Cortex of kidney (tissue), 1 donor: ENCODE measurements at places on chromosomes 2 and 18.

DNA sequence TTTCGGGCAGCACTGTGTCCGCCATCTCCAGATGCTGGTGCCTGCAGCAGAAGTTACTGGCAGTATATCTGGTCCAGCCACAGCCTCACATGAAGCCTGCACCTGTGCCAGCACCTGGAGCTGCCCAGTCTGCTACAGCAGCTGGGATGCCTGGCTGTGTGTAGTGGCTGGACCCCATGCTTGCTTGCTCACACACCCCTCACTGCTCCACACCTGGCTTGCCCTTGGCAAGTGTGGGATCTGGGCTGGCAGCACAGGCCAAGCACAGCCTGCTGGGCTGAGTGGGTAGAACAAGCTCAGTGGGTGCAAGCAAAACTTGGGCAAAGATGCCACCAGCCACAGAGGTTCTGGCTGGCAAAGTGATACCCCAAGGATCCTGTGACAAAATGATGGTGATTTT is 209.4 kb upstream of the RASGRP3 start:
- no peak for DNase-seq

- DNase-seq, result no peak
These were observed 130.6 kb downstream of the FMNL2 start for GRCh38 chr2:152465541-152465940.

DNA sequence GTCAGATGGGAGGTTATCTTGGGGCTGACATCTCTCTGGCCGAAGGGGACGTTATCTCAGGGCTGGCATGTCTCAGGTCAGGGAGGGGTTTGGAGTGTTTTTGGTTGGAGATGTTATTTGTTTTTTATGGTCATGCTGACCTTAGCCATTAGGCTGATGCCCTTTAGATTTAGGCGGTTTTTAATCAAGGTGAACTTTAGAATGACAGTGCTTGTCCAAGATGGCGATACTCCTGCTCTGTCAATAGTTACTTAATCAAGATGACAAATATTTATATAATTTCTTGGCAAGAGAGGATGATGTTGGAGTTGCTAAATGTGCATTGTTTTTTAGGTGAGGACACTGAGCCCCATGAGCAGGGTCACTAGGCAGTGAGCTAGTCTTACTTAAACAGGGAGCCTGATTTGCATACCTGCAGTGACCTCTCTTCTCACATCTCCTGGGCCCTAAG is 34.5 kb downstream of the MERTK start:
- no peak for DNase-seq

GRCh38 chr2:134982603-134983002 is 64.0 kb downstream of the CCNT2 start:
- no peak for DNase-seq

- DNase-seq, result no peak
These were observed 140.6 kb downstream of the VAPA start for GRCh38 chr18:10054366-10054765.

GRCh38 chr2:13745330-13745729 is 887.2 kb upstream of the LRATD1 start:
- no peak for DNase-seq

GRCh38 chr2:16102976-16103380 is 162.6 kb downstream of the MYCN start:
- DNase-seq, result no peak

DNA sequence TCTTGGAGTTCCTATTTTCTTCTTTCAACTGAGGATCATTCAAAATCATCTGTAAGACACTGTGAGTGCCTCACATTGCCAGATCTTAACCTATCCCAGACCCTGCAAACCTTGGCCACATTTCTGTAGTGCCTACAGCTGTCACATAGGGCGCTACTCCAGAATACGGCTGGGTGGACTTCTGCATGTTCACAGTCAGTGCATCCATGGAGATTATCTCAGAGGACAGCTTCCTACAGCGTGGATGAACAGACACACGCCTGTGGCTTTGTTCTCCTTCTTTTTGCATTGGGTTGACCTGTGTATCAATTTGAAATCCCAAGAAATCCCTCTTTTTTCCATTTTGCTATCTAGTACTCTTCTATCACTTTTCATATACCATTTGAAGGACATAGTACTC is 1.9 kb upstream of the KLHL29 start:
- DNase-seq, result no peak

DNA sequence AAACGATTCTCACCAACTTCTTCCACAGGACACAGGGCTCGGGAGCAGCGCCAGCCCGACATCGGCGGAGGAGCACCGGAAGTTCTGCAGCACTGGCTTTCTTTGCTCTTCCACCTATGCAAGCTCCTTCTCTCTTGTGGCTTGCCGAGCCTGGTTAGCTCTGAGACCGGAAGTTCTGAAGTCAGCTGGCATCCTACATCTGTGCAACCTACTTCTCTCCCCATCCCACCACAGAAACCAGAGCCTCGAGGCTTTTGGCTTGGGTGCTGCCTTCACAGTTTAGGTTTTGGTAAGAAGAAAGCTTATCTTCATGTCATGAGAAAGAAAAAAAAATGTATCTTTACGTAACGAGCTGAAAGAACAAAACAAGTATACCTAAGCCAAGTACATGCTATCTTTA is 111.7 kb downstream of the ANKRD44 start:
- no peak for DNase-seq

DNA sequence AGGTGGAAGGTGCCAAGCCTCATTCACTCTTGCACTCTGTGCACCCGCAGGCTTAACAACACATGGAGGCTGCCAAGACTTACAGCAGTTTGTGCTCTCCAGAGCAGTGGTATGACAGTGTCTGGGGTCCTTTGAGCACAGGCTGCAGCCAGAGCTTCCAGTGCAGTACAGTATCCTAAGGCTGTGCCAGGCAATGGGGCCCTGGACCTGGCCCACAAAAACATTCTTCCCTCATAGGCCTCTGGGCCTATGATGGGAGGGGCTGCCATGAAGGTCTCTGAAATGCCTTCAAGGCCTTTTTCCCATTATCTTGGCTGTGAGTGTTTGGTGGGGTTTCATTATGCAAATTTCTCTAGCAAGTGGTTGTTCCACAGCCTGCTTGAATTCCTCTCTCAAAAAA is 74.8 kb downstream of the MAP2 start:
- no peak for DNase-seq

GRCh38 chr18:40882468-40882867 is 1072.6 kb upstream of the PIK3C3 start:
- no peak for DNase-seq

DNA sequence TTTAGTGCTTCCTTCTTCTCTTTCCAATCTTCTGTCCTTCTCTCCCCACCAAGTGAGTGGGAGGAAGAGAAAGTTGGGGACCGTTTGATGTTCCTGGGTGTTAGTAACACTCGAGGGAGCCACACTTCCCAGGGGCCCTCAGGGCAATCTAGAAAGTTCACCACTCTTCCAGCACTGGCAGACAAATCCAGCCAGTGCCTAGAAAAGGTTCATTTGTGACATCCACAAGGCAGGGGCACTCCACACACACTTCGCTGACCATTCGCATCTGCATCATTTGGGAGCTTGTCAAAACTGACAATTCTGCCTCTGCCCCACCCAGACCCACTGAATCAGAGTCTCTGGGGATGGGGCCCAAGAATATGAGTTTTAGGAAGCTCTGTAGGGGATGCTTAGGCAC is 86.8 kb upstream of the ST3GAL5 start:
- no peak for DNase-seq

DNA sequence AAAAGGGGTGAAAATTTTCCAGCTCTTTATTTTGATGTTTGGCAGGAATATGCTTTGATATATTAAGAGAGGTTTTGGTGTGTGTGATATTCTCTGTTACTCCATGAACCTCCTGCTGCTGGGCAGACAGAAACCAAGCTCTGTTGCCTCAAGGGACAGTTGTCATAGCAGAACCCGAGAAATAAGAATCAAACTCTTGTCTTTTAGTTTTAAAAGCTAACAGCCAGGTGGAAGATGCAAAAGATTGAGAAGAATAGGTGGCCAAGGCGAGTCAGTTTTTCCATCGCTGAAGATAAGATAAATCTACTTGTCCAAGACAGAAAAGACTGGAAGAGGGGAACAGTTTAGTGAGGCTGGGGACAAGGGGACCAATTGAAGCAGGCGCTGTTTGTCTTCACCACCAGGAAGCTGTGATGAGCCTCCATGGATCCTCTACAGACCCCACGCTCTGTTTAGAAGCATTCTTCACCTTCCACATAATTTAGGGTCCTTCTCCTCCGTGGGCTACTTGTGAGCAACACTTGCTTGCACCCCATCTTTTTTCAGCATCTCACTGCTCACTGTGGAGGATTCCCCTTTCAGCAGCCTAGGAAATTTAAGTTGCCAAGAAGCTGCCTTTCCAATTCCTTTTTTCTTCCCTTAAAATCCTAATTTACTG is 23.9 kb downstream of the PMAIP1 start:
- no peak for DNase-seq

- no peak for DNase-seq
These were observed 67.9 kb downstream of the SLC9A4 start for GRCh38 chr2:102540882-102541281.

DNA sequence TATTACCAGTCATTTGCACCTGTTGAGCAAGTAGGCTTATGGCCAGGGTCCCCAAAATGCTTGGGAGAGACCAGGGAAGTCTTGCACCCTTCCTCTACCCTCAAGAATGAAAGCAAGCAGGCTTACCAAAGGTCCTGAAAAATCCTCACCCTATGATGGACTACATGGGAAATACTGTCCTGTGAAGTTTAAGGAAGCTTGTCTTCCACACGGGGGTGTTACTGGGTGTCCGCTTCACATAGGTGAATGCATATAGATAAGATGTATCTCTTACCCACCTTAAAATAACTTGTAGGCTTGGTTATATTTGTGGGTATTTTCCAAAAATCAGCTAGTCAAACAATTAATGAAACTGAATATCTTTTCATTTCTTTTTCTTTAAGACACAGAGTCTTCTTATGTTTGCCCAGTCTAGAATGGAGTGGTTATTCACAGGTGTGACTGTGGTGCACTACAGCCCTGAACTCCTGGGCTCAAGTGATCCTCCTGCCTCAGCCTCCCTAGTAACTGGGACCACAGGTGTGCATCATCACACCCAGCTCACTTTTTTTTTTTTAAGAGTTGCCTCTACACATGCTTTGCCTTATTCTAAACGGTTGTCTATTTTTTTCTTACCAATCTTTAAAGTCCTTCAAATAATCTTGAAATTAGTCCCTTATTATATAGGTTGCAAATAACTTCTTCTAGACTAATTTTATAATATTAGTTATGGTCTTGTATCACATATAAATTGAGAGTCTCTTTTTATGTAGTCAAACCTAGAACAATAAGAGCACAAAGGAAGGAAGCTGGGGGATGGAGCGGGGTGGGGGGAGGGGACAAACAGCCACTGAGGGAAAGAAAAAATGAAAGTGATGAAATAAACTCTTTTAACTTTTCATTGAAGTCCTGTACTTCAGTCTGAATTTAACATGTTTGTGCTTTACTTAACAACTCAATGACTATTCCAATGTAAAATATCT is 49.0 kb downstream of the CERKL start:
- DNase-seq, result no peak

DNA sequence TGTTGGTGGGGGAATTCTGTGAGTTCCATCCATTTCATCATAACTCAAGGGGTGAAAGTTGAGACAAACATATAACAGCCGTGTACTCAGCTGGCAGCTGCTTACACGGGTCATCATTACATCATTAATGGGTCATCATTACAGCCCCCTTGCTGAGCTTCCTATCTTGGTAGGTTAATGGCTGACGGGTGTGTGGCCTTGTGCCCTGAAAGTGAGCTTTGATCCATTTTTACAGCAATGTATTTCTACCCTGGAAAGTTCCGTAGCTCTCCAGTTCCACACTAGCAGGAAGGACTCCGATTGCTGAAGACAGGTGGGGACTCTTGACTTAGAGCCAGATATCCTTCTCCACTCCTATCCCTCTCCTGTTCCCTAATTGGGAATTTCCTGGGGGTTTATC is 105.2 kb upstream of the DLX2 start:
- no peak for DNase-seq

GRCh38 chr2:27377618-27378095 is 2.9 kb downstream of the ZNF513 start:
- DNase-seq, result no peak

DNA sequence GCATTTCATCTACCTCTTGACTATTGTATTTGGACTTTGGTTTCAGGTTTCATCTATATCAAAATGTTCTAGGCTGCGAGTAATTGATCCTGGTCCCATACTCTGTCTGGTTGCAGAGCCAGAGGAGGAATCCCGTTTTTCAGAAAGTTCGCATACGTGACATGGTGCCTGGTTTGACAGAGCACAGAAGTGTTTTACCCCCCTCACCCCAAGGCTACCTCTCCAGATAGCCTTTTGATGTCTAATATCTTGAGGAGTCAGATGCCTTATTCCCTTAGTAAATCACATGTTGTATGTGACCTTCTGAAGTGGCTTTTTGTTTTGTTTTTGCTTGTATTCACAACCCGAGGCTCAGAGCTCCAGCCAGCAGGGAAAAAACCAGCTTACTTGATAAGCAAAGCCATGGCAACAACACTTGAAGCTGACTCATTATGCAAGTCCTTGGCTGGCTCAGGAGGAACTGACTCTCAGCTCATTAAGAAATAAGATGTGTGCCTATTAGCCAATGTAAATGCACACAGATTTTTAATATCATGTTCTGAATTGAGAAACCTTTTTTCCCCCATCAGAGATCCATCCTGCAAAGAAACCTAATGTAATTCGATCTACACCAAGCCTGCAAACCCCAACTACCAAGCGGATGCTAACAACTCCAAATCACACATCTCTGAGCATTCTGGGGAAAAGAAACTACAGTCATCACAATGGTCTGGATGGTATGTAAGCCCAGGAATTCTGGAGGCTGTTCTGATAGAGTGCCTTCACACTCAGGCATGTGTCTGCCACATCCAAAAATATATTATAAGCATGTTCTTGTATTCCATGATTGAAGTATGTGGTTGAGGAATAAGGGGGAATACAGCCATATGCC is 41.4 kb downstream of the OXER1 start:
- no peak for DNase-seq

DNA sequence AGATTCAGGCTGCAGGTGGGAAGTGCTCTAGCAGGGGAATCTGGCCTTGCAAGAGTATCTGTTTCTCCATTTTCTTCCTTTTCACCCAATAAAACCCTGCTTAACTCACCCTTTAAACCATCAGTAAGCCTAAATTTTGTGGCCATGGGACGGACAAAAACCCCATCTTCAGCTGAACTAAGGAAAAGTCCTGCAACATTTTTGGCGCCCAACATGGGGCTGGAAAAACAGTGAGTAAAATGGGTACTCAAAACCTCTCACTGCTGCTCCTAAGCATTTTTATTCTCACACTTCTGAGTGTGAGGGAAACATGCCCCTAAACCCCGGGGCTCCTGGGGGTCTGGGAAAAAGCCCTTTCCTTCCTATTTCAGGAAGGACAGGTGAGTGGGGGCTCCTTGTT is 414.3 kb downstream of the ZNF804A start:
- no peak for DNase-seq
